AG04450 (cell line): ENCODE measurements at places on chromosomes 2 and 18.

DNA sequence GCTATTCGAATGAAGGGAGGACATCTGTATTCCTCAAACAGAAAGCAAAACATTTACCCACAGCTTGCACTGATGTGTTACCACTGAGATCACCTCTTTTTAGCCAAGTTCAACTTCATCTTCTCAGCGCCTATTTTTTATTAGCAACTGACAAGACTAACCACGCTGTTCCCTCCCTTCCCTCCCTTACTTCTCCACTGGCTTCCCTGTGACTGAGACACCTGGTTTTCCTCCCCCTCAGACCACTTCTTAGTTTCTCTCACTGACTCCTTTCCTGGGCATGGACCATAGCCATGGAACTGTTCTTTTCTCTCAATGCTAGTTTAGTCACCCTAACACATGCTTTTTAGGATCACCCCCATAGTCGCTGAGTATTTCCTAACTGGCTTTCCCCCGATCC, 3.3 kb downstream of the L3MBTL4 start:
- DNase-seq, result no peak

- DNase-seq, result no peak
These were observed 49.3 kb downstream of the SP110 start for GRCh38 chr2:230170532-230170931.

GRCh38 chr2:63719052-63719451, 122.6 kb upstream of the UGP2 start:
- no peak for DNase-seq

GRCh38 chr2:30888852-30889409, 81.7 kb upstream of the CAPN13 start:
- DNase-seq, result no peak

DNA sequence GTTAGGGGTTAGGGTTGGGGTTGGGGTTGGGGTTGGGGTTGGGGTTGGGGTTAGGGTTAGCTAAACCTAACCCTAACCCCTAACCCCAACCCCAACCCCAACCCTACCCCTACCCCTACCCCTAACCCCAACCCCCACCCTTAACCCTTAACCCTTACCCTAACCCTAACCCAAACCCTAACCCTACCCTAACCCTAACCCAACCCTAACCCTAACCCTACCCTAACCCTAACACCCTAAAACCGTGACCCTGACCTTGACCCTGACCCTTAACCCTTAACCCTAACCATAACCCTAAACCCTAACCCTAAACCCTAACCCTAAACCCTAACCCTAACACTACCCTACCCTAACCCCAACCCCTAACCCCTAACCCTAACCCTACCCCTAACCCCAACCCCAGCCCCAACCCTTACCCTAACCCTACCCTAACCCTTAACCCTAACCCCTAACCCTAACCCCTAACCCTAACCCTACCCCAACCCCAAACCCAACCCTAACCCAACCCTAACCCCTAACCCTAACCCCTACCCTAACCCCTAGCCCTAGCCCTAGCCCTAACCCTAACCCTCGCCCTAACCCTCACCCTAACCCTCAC, 24.1 kb upstream of the RABL2A start:
- DNase-seq, result no peak

DNA sequence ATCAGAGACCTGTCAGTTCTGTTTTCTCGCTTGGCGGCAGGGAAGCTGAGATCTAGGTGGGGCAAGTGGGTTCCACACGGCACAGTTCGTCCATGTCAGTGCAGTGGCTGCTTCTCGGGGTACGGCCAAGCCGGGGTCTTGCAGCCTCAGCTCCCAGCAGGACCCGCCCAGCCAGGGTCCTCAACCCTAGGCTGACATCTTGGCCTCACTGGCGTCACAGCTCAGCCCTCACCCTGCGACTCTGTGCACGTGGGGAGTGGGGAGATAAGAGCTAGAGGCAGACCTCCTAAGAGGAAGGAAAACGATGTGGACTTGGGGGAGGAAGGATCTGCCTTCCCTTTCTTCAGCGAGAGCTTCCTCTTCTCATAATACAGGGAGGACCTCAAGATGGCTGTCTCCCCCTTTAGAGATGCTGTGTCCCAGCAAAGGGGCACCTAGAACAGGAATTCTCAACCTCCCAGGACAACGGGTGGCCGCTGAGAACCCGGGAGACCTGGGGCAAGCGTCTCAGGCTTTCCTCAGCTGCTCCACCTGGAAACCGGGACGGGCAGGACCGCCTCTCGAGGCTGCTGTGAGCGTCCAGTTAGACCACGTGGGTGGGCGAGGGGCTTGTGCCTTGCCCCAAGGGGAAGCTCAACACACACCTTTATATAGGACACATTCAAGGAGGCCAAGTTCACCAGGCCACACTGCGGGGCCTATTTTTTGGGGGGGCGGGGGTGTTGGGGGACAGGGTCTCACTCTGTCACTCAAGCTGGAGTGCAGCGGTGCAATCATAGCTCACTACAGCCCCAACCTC, 23.5 kb upstream of the KLF11 start:
- no peak for DNase-seq

- DNase-seq, result no peak
These were observed 74.0 kb downstream of the SLC66A2 start for GRCh38 chr18:79877163-79878091.

DNA sequence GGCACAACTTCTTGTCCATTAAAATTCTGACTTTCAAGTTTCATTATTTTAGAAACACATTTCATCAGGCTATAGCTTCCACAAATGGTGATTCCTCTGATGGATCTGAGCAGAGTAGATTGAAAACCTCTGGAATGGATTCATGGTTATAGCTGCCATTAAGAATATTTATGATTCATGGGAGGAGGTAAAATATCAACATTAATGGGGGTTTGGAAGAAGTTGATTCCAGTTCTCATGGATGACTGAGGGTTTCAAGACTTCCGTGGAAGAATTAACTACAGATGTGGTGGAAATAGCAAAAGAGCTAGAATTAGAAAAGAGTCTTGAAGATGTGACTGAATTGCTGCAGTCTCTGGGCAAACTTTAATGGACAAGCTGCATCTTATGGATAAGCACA, 797.4 kb downstream of the SUCLG1 start:
- no peak for DNase-seq

- no peak for DNase-seq
These were observed 680.4 kb downstream of the TDRD15 start for GRCh38 chr2:21804151-21804550.

DNA sequence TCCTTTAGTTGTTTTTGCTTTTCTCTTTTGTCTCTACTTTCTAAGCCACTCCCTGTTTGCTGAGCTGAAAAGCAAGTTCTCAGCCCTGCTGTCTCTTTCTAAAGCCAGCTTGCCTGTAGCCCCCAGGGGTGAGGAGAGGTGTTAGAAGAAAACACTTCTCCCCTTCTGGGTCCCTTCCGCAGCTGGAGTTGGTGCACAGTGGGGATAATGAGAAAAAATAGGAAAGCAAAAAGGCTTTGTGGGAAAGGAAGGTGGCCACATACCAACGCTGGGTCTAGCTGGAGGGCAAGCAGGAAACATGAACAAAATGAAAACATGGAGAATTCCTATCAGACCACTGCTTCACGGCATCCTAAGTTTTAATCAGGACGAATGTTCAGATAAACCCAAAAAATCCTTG, 15.5 kb upstream of the SLC20A1 start:
- no peak for DNase-seq

GRCh38 chr2:122193622-122194021, 438.2 kb downstream of the TSN start:
- DNase-seq, result no peak

DNA sequence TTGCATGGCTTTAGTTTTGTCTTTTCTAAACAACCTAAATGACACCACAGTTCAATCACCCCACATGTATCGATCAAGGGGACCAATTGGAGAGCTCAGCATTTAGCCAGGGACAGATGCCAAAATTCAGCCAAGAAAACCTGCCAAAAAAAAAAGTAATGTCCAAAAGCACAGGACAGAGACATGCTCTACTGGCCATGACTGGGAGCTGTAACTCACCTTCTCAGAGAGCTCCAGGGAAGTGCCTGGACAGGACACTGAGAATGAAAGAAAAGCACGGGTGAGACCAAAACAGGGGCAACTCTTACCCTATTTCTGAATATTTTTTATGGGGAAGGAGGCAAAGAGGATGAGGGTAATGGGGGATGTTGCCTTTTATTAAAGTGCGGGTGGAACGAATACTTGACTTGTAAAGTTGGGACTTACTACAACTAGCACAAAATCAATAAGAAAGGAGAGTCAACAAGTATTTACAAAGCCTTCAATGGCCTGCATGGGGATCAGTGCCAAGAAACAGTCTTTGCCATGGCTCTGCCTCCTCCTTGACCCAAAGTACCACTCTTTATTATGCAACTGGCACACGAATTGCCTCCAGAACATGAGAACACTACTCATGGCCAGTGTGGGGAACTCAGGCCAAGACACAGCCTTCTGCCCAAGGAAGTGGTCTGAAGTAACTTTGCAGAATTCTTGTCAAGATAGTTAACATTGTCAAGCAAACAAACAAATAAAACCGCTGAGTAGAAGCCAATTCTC, 72.9 kb upstream of the HK2 start:
- no peak for DNase-seq

DNA sequence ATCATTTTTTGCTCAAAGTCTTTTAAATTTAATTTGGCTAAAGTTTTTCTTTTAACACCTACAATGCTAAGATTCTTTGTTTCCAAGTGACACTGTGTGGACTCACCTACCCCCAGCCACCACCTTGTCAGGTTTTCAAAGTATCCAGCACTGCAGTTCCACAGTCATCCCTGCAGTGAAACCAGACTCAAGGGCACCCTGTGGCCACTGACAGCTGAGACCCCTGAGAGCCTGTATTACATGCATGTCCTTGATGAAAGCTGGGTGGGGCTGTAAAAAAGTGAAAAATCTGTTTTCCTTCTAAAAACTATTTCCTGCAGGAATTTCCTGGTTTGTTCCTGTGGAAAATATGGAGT, 19.9 kb downstream of the TPRKB start:
- DNase-seq, result no peak

DNA sequence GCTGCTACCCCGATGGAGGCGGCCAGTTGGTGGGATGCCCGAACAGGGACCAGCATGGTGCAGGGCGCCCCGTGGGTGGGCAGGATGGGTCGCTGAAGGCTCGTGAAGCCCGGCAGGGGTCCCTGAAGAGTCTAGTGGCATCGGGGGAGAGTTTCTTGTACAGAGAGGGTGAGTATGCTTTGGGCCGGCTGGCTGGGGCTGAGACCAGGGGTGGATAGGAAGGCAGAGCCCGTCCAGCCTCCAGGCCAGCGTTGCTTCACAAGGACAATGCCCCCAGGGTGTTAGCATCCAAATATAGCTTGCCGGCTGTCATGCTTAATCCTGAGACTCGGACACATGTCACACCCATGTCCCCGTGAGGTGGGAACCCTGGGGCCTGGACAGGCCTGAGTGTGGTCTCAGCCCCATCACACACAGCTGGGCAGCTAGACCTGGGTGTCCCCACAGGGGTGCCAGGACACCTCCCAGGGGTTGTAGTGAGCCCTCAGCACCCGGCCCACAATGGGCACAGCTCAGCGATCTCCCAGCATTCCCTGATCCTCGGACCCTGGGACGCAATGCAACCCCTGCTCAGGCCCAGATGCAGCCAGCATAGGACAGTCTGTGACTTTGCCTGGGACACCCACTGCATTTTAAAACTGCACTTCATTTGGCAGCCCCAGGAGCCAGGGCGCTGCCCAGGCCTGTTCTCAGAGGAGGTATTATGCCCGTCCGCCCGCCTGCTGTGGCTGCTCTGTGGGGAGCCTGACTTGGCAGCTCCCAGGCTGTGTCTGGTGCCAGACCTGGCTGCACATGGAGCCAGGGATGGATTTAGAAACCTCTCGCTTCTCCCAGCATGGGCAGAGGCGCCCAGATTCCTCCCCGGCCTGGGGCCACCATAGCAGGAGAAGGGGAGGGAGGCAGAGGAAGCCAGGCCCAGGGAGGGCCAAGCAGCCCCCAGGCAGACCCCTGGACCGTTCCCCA, 36.4 kb downstream of the RAMP1 start:
- DNase-seq, result no peak

- no peak for DNase-seq
These were observed 23.7 kb upstream of the TAF1B start for GRCh38 chr2:9819551-9819950.

- DNase-seq, result no peak
These were observed 310.8 kb upstream of the STON1 start for GRCh38 chr2:48219234-48219554.

DNA sequence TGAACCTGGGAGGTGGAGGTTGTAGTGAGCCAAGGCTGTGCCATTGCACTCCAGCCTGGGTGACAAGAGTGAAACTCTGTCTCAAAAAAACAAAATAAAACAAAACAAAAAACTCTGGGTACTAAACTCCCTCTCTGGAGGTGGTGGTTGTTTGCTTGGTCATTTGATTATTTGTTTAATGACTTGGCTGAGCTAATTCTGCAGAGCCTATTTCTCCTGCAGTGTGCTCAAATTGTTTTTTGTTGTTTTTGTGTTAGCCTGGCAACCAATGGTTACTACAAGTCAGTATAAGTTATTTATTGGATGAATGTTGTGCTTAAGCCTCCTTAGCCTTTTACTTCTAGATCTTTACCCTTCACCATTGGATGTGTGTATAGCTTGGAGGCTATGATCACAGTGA, 387.5 kb downstream of the ADCYAP1 start:
- DNase-seq, result no peak

DNA sequence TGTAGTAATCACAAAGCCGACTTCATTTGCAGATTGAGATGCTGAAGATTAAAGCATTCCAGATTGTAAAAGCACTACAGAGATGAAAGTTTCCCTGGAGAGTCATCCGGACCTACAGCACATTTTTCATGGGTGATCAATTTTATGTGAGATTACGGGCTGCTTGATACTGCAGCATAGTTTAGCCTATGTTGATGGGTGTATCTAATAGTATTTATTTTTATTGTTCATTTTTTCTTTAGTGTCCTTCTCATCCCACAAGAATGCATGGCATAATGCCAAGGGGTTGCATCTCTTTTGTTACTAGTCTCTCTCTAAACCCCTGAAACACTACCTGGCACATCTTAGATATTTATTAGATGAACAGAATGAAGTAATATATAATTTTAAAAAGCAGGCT, 240.4 kb downstream of the MBD2 start:
- DNase-seq, result no peak

GRCh38 chr2:24435391-24436316, 55.4 kb upstream of the NCOA1 start:
- DNase-seq, result no peak

GRCh38 chr18:77111951-77112746, 20.4 kb downstream of the MBP start:
- no peak for DNase-seq

DNA sequence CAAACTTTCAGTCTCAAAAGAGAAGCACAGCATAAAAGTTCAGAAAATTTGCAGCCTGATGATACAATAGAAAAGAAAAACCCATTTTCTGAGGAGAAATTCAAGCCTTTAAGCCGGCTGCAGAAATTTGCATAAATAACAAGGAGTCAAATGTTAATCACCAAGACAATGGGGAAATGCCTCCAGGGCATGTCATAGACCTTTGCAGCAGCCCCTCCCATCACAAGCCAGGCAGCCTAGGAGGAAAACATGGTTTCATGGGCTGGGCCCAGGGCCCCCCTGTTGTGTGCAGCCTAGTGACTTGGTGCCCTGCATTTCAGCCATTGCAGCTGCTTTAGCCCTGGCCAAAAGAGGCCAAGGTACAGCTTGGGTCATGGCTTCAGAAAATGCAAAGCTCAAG, 54.1 kb upstream of the CAVIN2 start:
- DNase-seq, result no peak

GRCh38 chr2:121319941-121320340, 34.9 kb upstream of the TFCP2L1 start:
- no peak for DNase-seq
